ENCODE measurements at places on chromosomes 2 and 18.

GRCh38 chr18:79197531-79197930 lies 128.3 kb downstream of the ATP9B start:
- DNase-seq = no peak

DNA sequence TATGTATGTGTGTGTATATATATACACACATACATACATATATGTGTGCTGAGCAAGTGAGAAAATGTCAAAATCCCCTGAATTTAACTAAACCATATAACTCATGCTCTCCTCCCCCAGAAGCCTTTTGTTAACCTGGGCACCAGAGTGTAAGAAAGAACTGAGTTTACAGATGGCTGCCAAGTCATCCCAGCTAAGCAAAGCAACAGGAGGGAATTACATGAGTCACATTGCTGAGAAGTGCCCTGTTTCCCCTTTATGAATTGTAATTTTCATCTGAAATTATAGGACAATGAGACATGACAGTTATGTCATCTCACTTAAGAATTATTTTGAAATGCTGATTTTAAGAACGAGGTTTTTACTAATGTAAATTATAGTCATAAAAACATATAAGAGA lies 29.9 kb downstream of the SCN7A start:
- DNase-seq = no peak

- no peak for DNase-seq
Measured at GRCh38 chr2:241851325-241852115, 7.2 kb downstream of the PDCD1 start.

GRCh38 chr2:149038442-149039212 lies at the start of gene LYPD6B:
Gene LYPD6B (plus strand): TSS chr2:149038699. CDS start chr2:149130949, 92,250 bp downstream.
- no peak for DNase-seq

DNA sequence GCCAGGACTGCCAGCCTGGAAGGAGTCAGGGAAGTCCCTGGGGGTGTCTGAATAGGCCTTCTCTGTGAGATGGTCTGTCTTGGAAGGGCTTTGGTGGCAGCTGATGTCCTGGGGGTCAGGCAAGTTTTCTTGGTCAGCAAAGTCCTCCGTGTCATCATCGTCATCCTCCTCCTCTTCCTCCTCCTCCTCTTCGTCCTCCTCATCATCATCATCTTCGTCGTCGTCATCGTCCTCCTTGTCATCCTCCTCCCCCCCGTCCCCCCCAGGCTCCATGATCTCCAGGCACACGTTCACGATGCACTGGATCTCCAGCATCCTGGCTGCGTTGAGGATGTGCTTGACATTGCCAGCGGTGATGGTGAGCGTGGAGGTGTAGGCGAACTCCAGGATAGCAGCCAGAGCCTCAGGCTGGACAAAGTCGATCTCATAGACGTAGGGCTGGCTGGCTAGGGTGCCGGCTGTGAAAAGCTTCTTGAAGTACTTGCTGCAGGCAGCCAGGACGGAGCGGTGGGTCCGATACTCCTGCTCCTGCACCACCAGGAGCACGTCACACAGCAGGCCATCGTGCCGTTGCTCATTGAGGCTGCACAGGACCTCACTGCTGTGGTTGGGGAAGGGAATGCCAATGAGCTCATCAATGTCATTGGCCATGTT lies 110.1 kb upstream of the SMAD2 start:
- no peak for DNase-seq

DNA sequence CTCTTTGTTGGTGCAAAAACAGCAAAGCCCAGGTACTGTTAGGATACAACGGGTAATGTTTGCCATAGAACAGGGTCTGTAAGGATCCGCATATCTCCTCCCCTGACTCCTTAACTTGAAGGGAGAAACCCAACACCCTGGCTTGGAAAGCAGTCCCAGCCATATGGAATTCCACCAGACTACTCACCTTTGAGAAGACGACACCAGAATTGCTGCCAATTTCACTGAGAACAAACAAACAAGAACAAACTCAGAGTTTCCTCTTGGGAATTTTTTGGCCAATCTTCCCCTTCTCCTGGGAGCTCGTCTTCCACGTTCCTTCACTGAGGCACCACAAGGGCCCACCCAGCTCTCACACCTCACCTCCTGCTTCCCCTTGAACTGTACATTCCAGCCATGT lies 29.2 kb downstream of the CAPN14 start:
- DNase-seq = no peak

DNA sequence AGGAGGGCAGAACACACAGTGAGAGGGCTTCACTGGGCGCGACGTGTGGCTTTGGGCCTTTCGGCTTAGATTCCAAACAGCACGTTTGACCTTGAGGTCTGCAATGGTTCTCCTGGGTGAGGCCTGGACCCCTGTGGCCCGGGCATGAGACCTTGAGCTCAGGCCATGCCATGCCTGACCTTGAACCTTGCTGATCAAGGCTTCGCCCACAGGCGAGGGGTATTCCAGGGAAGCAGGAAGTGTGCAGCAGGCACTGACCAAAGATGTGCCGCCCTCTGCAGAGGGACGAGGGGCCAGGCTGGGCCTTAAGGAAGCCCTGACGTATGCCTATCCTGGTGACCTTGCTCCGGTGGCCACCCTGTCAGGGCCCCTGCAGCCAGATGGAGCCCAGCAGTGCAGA lies 178.3 kb upstream of the HDAC4 start:
- no peak for DNase-seq

DNA sequence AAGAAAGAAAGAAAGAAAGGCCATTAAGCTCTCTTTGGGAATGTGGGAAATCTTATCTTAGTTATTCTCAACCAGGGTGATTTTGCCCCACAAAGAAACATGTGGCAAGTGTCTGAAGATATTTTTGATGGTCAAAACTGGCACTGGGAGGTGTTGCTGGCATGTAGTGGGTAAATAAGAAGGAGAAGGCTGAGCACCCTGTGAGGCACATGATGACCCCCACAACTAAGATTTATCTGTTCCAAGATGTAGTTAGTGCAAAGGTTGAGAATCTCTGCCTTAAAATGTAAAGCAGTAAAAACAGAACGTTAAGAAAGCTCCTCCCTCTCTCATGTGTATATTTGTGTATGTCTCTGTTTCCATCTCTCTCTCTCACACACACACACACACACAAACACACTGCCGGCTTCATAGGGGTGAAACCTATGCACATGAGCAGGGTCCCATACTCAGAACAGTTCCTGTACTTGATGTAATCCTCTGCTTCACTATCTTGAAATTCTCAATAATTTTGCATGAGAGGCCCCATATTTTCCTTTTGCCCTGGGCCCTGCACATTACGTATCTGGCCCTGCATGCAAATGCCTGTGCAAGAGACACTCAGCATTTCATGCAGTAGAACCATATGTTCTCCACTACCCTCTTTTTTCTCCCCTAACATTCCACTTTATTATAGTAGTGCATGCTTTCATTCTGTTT lies 94.3 kb downstream of the MREG start:
- DNase-seq = no peak

- no peak for DNase-seq
Measured at GRCh38 chr18:49723648-49724180, 89.6 kb downstream of the ACAA2 start.

DNA sequence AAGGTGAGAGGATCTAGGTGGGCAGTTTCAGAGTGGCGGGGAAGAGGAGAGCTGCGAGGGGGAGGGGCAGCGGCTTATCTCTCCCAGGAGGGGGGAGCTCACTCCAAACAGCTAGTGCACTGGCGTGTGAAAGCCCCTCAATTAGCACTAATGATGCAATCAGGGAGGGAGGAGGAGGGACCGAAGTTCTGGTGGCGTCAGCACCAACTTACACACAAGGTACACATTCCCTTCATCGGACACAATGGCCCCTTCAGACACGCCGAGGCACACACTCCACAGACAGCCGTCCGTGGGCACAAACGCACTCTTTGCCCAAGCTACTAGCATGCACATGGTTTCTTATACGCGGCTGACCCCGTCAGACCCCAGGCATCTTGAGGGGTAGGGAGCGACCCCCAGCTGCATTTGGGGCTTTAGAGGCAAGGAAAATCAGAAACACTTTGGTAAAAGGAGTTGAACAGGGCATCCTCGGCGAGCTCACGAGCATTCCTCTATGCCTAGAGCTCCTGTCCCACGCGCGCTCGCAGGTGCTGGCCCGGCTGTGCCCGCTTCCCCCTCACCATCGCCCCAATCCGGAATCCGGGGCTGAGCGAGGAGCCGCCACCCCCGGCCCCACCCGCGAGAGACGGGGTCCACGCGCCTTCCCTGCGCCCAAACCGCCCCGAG lies 868 bp upstream of the PKDCC start:
- DNase-seq = no peak
